ENCODE measurements at places on chromosomes 6 and 20. TPM values are rescaled to one million over a fixed set of nuclear protein-coding genes. Genes with fewer than 3 reads are reported as not detected.

- DNase-seq = no peak
Measured at GRCh38 chr6:151118461-151119123, 121.2 kb upstream of the AKAP12 start.

DNA sequence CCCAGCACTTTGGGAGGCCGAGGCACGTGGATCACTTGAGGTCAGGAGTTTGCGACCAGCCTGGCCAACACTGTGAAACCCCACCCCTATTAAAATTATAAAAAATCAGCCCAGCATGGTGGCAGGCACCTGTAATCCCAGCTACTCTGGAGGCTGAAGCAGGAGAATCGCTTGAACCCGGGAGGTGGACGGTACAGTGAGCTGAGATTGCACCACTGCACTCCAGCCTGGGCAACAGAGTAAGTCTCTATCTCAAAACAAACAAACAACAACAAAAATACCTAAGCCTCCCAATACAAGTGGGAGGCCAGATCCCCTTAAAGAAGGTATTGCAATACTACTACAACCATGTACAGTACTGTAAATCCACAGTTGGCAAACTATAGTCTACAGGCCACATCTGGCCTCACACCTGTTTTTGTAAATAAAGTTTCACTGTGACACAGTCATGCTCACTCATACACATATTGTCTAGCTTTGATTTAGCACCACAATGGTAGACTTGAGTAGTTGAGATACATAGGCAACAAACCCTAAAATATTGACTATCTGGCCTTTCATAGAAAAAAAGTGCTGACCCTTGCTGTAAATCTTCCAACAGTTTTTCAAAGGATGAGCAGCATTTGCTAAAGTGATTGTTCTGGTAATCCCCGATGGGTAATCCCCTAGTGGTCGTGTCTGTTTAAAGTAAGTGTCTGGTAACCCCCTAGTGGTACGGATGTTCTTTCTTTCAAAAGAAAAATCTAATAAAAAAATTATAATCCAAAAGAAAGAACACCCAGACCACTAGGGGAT lies 202.0 kb downstream of the RNGTT start:
- DNase-seq = no peak

GRCh38 chr20:50467718-50468356 lies 42.3 kb upstream of the PTPN1 start:
- no peak for DNase-seq

GRCh38 chr6:170000071-170000843 lies 248.8 kb downstream of the ERMARD start:
- no peak for DNase-seq

- DNase-seq = no peak
Measured at GRCh38 chr6:72865467-72865866, 243.6 kb downstream of the KCNQ5 start.

GRCh38 chr6:40376113-40376650 lies 211.0 kb downstream of the LRFN2 start:
- no peak for DNase-seq

GRCh38 chr20:1555952-1556351 lies 1.6 kb downstream of the SIRPD start:
- no peak for DNase-seq

GRCh38 chr6:100366419-100366818 lies 98.3 kb downstream of the SIM1 start:
- DNase-seq = no peak

- DNase-seq = no peak
Measured at GRCh38 chr6:150229436-150230163, 86.8 kb downstream of the PPP1R14C start.

DNA sequence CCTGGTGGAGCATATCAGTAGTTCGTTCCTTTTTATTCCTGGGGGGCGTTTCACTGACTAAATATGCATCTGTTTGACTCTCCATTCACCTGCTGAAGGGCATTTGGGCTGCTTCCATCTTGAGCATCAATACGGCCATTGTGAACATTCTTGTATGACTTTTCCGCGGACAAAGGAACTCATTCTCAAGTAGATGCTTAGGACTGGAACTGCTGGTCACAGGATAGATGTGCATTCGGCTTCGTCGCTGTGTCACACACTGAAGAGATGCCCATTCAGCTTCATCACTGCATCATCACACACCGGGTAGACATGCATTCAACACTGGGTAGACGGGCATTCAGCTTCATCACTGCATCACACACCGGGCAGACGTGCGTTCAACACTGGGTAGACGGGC lies 95.3 kb downstream of the TAF4 start:
- DNase-seq = no peak

DNA sequence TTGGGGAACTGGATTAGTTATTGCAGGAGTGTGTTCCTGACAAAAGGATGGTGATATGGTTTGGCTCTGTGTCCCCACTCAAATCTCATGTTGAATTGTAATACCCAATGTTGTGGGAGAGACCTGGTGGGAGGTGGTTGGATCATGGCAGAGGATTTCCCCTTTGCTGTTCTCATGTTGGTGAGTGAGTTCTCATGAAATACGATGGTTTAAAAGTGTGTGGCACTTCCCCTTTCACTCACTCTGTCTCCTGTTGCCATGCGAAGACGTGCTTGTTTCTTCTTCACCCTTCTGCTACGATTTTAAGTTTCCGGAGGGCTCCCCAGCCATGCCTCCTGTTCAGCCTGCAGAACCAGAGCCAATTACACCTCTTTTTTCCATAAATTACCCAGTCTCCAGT lies 16.2 kb upstream of the TREM1 start:
- no peak for DNase-seq

PREX1 gene
- 16.2 TPM for total RNA-seq

SGK2 gene
- 0.21 TPM for total RNA-seq

MCM3 gene
- total RNA-seq = 31.4 TPM

ULBP2 gene
- 1.2 TPM for total RNA-seq
